GM23338 (cell line): ENCODE measurements at places on chromosomes 3 and 15. TPM values are rescaled to one million over a fixed set of nuclear protein-coding genes. Genes with fewer than 3 reads are reported as not detected.
A peak's percentile ranks its signal among the peaks of the same experiment; 100 is the strongest.

DNA sequence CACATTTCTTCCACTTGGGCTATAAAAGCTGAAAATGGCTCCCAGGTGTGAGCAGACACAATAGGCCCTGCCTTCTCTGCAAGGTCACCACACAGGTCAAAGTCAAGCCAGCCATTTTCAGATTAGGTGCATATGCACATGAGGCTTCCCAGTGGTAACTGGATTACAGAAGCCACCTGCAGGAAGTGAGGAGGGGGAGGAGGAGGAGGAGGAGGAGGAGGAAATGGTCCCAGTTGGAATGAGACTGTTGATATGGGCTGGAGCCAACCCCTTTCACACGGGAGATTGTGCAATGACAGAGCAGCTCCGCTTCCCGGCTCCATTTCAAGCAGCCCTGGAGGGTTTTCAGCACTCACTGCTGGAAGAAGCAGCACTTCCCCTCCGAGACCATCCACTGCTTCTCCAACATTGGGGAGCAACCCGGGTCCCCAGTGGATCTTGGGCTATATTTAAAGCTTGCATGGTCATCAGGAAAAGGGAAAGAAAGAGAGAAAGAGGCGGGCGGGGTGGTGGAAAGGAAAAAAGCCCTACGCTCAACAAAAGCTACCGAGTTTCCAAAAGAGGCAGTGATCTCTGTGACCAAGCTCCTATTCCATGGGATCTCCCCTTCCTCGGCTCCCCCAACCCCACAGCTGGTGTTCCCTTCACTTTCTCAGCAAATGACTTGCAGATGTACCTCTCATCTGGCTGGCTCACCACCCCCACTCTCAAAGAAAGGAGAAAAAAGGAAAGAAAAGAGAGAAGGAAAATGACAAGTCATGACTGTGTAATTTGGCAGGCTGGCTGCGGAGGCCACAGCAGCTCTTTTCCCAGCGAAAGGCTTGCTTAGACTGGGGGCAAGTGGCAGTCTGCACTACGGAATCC lies 58.3 kb downstream of the LRIG1 start:
- peak overlapping the region; percentile 44 for H3K4me3 ChIP-seq
- no peaks in the 10 kb centered on the region; the same call in 1 of the 2 replicates for H3K36me3 ChIP-seq
- peaks cover 75% of the 10 kb centered on the region for H3K4me1 ChIP-seq
- H3K27me3 ChIP-seq, result no peaks in the 10 kb centered on the region
- peak; percentile 94 for DNase-seq
- H3K27ac ChIP-seq, result peak overlapping the region; percentile 100

The GOLGA8G gene
- not detected in 2 replicates for total RNA-seq

- H3K36me3 ChIP-seq, result no peaks in the 10 kb centered on the region
- H3K4me3 ChIP-seq, result no peak overlapping the region
- peaks cover 10% of the 10 kb centered on the region; the same call in 1 of the 2 replicates for H3K4me1 ChIP-seq
- DNase-seq, result no peak
- H3K27me3 ChIP-seq, result peaks cover 9% of the 10 kb centered on the region; the same call in 1 of the 2 replicates
Measured at GRCh38 chr3:23941440-23941839, 3.6 kb upstream of the NR1D2 start.

GRCh38 chr3:139122221-139122581 lies 77.5 kb upstream of the PRR23C start:
- H3K27me3 ChIP-seq, result no peaks in the 10 kb centered on the region
- H3K27ac ChIP-seq, result no peak overlapping the region
- no peaks in the 10 kb centered on the region for H3K4me1 ChIP-seq
- H3K36me3 ChIP-seq, result no peaks in the 10 kb centered on the region

- no peak overlapping the region for H3K4me3 ChIP-seq
- no peaks in the 10 kb centered on the region for H3K36me3 ChIP-seq
- no peaks in the 10 kb centered on the region for H3K27me3 ChIP-seq
- no peak overlapping the region for H3K27ac ChIP-seq
- no peaks in the 10 kb centered on the region; the same call in none of the 2 replicates for H3K4me1 ChIP-seq
Measured at GRCh38 chr15:101625184-101625583, 27.0 kb downstream of the TM2D3 start.

DNA sequence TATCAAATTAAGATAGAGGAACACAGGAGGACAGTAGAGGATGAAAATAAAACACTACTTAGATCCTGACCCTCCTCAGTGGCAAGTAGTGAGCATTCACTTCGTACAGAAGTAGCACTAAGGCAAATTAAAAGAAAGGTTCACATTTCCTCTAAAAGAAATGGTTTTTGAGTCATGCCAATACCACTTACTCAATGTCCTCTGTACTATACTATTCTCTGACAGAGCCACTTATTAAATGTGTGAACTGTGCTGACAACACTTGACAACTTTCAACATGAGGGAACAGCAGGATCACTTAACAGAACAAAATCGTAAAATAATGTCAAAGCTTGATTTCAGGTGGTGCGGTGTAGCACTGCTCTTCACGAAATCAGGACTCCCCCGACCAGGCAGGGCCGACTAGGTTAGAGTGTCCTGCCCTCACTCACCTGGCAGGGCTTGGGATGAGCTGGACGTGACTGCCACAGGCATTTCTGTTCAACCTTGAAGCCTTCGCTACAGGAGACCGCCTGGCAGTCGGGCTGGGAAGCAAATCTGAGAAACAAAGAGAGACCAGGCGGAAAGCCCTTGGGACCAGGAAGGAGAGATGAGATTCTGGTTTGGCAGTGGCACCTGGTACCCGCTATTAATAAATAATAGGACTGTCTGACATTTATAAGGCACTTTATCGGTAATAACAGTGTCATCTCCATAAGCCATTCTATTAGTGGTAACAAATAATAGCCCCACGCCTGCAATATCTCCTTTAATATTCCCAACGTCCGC lies 611 bp upstream of the SLC27A2 start:
- H3K27me3 ChIP-seq, result peaks cover 51% of the 10 kb centered on the region
- peak overlapping the region; percentile 78 for H3K4me3 ChIP-seq
- H3K4me1 ChIP-seq, result peaks cover 16% of the 10 kb centered on the region

DNA sequence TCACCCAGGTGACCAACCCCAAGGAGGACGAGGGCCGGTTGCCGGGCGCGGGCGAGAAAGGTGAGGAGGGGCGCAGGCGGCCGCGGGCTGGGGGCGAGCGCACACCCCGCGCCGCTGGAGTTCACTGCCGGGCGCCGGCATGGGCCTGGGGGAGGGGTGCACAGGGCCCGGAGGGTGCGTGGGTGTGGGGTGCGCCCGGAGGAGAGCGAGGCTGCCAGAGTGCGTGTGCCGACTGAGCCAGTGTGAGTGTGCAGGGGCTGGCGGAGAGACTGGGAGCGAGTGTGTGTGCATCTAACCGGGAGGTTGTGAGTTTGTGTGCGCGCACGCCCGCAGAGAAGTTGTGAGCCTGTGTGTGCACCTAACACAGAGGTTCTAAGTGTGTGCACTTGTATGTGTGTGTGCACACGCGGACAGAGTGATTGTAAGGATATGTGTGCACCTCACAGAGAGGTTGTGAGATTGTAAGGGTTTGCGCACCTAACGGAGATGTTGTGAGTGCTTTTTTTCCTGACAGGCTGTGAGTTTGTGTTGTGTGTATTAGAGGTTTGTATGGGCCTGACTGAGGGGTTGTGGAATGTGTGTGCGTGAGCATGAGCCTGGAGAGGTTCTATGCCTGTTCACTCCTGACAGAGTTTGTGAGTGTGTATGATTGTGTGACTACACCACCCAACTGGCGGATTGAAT lies 681 bp downstream of the CTDSPL start:
- H3K36me3 ChIP-seq, result no peaks in the 10 kb centered on the region
- no peak overlapping the region for H3K27ac ChIP-seq

DNA sequence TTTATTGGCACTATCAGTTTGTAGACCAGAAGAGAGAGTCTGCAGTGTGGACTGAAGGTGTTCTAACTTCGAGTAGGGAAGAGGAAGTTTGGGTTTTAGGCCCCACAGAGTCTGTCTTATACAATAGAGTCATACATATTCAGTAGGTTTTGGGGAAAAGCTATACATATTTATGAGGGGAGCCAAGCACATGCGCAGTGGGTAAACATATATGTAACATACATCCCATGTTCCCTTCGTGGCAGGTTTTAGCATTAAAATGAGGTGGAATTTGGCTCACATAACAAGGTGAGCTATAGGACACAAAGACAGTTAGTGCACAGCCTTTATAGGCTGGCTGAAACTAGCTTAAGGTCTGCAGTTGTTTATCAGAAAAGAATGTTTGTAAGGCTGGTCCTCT lies 4.9 kb downstream of the GALK2 start:
- DNase-seq, result no peak
- no peaks in the 10 kb centered on the region for H3K27me3 ChIP-seq
- H3K4me3 ChIP-seq, result no peak overlapping the region

DNA sequence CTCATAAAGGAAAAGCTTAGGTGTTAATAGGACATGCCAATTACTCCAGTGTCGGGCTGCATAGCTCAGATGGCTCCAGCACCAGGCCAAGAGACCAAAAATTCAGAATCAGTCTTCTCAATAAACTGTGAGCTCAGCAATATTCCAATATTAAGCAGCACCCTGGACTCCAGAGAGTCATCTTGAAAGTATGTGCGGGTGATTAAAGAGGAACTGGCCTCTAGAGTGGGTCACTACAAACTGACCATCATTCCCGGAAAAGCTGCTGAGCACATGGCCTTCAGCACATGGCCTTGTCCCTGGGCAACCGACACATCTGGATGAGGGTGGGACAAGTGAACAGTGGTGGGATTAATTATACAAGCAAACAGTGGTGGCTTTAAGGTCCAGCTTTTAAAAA lies 59.0 kb downstream of the MAGI1 start:
- no peak overlapping the region for H3K27ac ChIP-seq
- no peaks in the 10 kb centered on the region for H3K4me1 ChIP-seq
- no peak for DNase-seq
- no peaks in the 10 kb centered on the region for H3K27me3 ChIP-seq
- no peak overlapping the region for H3K4me3 ChIP-seq
- H3K36me3 ChIP-seq, result no peaks in the 10 kb centered on the region

- H3K4me3 ChIP-seq, result no peak overlapping the region
- no peaks in the 10 kb centered on the region for H3K4me1 ChIP-seq
- no peaks in the 10 kb centered on the region for H3K36me3 ChIP-seq
- H3K27ac ChIP-seq, result no peak overlapping the region
- no peaks in the 10 kb centered on the region for H3K27me3 ChIP-seq
Measured at GRCh38 chr3:181410870-181411269, 300.9 kb upstream of the SOX2 start.

DNA sequence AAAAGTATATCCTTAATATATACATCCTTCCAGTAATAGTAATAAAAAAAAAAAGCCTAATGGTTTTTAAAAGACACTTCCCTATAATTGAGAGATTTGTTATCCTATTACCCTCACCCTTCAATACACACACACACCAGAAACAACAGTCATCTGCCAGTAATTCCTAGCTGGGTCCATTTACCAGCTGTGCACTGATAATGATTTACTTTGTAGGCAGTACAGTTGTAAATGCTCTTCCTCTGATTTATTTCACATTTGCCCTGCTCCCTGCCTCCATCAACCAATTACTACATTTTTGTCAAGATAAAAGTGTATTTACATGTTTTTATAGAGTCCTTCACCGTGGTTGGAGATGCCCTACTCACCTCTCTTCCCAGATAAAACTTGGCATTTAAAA lies 12.4 kb downstream of the TPM1 start:
- no peak overlapping the region for H3K4me3 ChIP-seq
- DNase-seq, result no peak
- 0 out of 2 replicates have a peak overlapping the region, but pooled peaks have one; percentile 42 for H3K27ac ChIP-seq
- H3K27me3 ChIP-seq, result no peaks in the 10 kb centered on the region

DNA sequence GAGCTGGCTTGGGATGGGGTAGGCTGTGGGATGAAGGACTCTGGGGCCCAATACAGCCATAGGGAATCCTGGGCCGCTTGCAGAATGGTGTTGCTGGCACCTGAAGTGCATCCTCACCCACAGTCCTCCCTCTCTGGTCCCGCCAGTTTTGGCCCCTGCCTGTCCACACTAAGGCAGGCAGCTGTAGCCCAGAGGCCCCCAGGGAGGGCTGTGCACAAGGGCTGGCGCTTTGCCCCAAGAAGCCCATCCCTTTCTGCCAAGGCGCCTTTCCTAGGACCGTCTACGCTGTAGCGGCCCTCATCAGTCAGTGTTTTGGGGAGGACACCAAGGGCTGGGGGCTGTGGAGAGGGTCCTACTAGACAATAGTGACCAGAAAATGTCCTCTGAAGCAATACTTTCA lies 116.2 kb upstream of the ABHD17C start:
- H3K27ac ChIP-seq, result no peak overlapping the region
- H3K27me3 ChIP-seq, result no peaks in the 10 kb centered on the region
- H3K36me3 ChIP-seq, result no peaks in the 10 kb centered on the region
- H3K4me3 ChIP-seq, result no peak overlapping the region

- peaks cover 7% of the 10 kb centered on the region for H3K4me1 ChIP-seq
- no peak overlapping the region for H3K4me3 ChIP-seq
- H3K36me3 ChIP-seq, result 0 out of 2 replicates have a peak, but pooled peaks cover 4% of the 10 kb centered on the region
- DNase-seq, result no peak
- H3K27ac ChIP-seq, result no peak overlapping the region
Measured at GRCh38 chr3:32009101-32009500, 27.6 kb downstream of the ZNF860 start.

The LCTL gene
- total RNA-seq, result 2.9 and 5.6 TPM in 2 replicates

DNA sequence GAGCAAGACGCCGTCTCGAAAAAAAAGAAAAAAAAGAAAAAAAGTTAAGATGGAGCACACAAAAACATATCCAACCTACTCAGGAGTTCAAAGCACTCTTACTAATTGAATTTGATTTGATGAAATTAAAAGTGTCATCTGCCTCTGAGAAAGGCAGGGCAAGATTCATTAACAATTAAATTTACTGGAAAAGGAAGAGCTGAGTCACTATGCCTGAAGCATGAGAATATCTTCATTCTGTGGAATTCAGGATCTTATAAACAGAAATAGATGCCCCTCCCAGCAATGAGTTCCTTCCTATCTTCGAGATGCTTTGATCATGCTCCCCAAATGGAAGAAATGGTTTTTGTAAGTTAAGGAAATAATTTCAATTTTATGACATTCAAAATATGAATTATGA lies 61.0 kb upstream of the ST3GAL6 start:
- H3K27me3 ChIP-seq, result no peaks in the 10 kb centered on the region
- no peak for DNase-seq
- no peak overlapping the region for H3K4me3 ChIP-seq

The PDZRN3 gene
- 11.0 and 14.0 TPM in 2 replicates for total RNA-seq

- no peaks in the 10 kb centered on the region for H3K4me1 ChIP-seq
- DNase-seq, result no peak
- H3K27me3 ChIP-seq, result no peaks in the 10 kb centered on the region
- H3K4me3 ChIP-seq, result no peak overlapping the region
Measured at GRCh38 chr15:92224843-92225242, 168.8 kb upstream of the ST8SIA2 start.

- no peak overlapping the region for H3K27ac ChIP-seq
- H3K4me3 ChIP-seq, result no peak overlapping the region
- H3K27me3 ChIP-seq, result no peaks in the 10 kb centered on the region
Measured at GRCh38 chr3:188343894-188344293, 189.9 kb downstream of the LPP start.

The EBLN2 gene
- total RNA-seq, result 9.3 and 9.9 TPM in 2 replicates

- peaks cover 5% of the 10 kb centered on the region for H3K36me3 ChIP-seq
- H3K4me3 ChIP-seq, result peak overlapping the region; percentile 34; the same call in 1 of the 2 replicates
- H3K27ac ChIP-seq, result peak overlapping the region; percentile 72
- H3K27me3 ChIP-seq, result no peaks in the 10 kb centered on the region
- H3K4me1 ChIP-seq, result peaks cover 65% of the 10 kb centered on the region
Measured at GRCh38 chr15:68789534-68790241, 31.0 kb downstream of the ANP32A start.

The MST1R gene
- total RNA-seq, result 3.7 and 4.4 TPM in 2 replicates

The KCNMB3 gene
- total RNA-seq, result 0.58 and 1.3 TPM in 2 replicates

- no peaks in the 10 kb centered on the region for H3K27me3 ChIP-seq
- H3K27ac ChIP-seq, result no peak overlapping the region
- peaks cover 17% of the 10 kb centered on the region for H3K4me1 ChIP-seq
- DNase-seq, result no peak
Measured at GRCh38 chr3:193795062-193795690, 202.2 kb downstream of the OPA1 start.
